ENCODE measurements at places on chromosomes 3 and 15.

DNA sequence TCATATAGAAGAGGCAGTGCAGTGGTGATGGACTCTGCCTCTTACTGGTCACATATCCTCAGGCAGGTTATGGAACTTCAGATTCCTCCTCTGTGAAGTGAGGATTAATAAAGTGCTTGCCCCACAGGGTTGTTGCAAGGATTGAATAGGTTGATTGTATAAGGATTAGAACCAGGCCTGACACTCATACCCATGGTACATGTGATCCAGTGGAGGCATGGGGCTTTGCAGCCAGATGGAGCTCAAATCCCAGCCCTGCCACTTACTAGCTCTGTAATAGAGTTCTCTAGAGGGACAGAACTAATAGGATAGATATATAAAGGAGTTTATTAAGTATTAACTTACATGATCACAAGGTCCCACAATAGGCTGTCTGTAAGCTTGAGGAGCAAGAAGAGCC lies 184.6 kb upstream of the EIF1B start:
- DNase-seq: no peak

GRCh38 chr3:74390121-74390877 lies 224.2 kb downstream of the CNTN3 start:
- DNase-seq: no peak

- DNase-seq: no peak
Observed at GRCh38 chr3:152398495-152398894, 129.8 kb downstream of the MBNL1 start.

- peak; percentile 67 for DNase-seq
Observed at GRCh38 chr3:181700168-181701087, 11.3 kb upstream of the SOX2 start.

DNA sequence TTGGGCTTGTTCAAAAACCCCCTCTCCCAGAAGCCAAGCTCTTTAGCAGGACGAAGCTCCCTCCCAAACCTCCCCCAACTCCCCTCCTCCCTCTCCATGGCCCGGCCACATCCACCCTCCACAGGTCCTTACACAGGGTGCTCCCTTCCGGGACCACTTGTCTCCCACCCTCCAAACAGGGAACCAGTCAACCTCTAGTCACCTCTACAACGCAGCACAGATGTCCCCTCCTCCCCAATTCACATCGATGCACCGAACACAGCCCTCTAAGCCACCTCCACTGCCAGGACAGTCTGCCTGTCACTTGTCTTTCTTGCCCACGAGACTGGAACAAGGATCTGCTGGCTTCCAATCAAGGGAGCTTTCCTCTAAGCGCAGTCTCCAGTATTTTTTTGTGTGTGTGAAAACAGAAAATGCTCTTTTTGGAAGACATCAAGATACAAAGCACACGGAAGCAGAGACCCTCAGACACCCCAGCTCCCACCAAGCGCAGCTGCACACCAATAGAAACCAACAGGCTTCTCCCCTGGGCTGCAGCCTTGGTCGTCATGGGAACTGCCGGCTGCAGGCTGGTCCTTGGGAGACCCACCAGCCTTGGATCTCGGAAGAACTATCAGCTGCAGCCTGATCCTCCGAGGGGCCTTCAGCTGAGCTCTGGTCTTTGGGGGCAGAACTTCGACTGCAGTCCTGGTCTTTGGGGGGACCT lies 26.5 kb downstream of the IQSEC1 start:
- DNase-seq: no peak

DNA sequence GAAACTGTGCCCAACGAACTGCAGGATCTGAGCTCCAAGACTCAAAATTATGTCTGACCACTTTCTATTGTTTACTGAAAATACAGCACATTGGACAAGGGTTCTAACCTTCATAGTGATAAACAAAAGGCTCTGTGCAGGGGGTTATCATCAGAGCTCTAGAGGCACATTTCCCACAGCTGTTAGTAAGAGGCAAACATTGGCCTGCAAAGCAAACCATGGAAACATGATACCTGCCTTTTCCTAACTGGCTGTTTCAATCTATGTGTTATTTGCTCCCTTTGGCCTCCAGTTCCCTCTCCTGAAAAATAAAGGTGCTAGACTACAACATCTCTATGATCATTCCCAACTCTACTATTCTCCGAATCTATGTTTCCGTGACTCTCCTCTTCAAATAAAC lies 159.7 kb upstream of the ARHGEF26 start:
- peak; percentile 33 for DNase-seq

DNA sequence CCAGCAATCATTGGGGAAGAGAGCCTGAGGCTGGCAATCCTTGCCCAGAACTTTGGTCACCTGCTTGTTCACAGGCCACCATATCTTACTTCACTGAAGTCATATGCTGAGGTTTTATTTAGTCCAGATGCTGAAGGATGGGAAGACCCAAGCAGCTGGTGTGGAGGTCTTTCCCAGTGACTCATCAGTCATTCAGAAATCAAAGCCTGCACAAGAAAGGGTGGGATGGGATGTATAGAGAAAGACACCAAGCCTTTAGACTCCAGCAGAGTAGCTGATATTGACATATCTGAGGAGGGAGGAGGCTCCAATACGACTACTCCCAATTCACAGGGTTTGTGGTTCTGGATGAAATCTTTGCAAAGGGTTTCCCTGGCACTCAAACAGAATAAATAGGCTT lies 13.0 kb upstream of the PHLDB2 start:
- DNase-seq: no peak

DNA sequence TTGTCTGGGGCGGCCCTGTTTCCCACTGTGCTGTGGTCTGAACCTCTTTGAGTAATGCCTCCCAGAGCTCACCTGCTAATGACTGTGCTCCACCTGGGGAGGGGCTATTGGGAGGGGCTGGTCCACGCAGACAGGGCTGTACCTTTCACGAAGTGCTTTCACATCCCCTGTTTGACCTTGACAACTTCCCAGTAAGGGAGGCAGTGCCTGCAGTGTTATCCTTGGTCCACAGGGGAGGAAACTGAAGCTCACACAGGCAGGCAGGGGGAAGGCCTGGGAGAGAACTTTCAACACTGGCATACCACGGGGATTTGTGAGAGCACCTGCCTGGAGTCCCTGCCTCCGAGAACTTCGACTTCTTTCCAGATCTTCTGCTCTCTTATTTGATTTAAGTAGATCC lies 91.2 kb downstream of the CACNA1D start:
- DNase-seq: no peak

GRCh38 chr3:161925749-161926360 lies 429.2 kb downstream of the OTOL1 start:
- no peak for DNase-seq

DNA sequence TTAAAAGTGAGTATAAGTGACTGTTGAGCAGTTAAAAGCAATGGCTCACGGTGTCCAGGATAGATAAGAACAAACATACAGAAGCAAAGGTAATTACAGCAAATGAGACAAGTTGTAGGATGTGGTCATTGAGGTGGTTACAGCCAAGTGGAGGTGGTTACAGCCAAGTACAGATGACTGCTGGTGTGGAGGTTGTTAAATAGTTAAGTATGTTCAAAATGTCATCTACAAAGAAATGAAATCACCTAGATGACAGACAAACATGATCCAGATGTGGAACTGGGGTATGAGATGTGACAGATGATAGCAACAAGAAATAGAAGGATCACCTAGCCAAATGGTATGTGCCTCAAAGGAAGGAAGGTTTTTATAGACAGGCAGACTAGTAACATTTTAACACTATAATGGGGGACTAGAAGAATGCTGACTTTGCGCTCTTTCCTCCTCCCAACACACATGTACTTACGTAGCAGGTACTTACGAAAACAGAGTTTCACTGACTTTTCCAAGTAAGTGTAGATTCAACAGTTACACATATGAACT lies 6.8 kb upstream of the ANKRD28 start:
- no peak for DNase-seq

GRCh38 chr3:77682162-77682561 lies 642.3 kb downstream of the ROBO2 start:
- no peak for DNase-seq

DNA sequence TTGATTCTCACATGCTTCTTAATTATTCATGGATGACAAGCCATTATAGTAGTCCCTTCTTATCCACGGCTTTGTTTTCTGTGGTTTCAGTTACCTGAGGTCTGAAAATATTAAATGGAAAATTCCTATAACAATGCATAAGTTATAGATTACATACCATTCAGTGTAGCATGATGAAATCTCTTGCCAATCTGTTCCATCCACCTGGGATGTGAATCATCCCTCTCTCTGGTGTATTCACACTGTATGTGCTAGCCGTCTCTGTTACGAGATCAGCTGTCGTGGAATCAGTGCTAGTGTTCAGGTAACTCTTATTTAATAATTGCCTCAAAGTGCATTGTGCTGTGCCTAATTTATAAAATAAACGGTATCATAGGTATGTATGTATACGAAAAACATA lies 5.2 kb downstream of the WDR5B start:
- DNase-seq: no peak

- no peak for DNase-seq
Observed at GRCh38 chr3:62103531-62103930, 269.8 kb downstream of the FEZF2 start.

DNA sequence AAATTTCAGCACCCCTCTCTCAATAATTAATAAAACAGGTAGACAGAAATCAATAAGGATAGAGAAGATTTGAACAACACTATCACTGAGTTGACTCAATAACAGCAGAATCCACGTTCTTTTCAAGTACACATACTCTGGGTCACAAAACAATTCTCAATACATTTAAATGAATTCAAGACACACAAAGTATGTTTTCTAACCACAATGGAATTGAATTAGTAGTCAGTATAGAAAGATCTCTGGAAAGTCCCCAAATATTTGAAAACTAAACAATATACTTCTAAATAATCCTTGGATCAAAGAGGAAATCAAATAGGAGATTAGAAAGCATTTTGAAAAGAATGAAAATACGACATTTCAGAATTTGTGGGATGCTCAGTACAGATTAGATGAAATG lies 40.0 kb downstream of the TKT start:
- no peak for DNase-seq

- DNase-seq: no peak
Observed at GRCh38 chr3:63857311-63857710, 6.3 kb downstream of the THOC7 start.

DNA sequence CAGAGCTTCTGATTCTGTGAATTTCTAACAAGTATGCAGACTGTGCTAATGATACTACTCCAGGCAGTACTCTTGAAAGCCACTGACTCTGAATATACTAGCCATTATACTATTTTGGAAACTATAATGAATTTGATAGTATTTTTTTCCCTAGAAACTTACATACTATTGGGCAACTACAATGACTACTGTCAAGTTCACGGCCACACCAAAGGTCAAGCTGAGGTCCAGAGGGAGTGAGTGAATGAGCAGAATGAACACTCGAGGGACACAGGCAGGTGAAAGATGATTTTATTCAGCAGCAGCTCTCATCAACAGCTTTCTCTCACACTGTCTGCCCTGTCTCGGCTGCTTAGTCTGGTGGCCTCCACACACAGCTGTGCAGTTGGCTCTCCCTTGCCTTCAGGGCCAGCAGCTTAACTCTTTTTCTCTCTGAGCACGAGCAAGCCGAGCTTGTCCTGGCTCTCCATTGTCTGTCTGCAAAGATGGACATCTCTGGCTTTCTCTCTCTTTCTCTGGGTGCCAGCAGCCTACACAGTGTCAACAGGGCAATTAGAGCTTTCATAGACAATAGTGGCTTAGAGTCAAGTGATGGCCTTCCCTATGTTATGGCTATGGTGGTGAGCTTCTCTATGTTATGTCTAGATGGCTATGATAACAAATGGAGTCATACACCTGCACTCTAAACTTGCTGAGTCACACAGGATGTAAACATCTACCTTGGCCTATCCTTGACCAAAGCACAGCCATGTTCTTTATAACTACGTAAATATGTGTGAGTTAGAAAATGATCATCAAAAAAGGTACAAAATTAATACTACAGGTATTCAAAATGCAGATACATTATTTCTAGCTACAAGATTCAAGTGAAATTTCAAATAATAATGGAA lies 362.4 kb downstream of the CGGBP1 start:
- DNase-seq: no peak

GRCh38 chr3:194905696-194906095 lies 220.0 kb downstream of the FAM43A start:
- no peak for DNase-seq

DNA sequence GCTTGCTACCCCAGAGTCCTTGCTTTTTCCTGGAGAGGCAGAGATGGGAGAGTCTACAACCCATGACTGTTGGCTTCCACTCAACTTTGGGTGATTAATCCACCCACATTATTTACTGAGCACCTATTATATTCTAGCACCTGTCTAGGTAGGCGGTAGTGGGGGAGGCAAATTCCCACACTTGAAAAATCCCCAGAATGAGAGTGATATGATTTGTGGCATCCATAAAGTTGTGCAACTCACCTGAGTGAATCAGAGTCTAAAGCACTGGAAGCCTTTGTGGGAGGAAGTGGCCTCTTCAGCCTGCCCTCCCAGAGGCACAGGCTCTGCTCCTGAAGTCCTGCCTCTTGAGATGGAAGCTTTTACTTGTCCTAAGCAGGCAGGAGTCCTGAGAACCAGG lies 40.4 kb upstream of the CTNNB1 start:
- DNase-seq: no peak

GRCh38 chr15:63522225-63522578 lies 17.8 kb downstream of the USP3 start:
- DNase-seq: no peak

DNA sequence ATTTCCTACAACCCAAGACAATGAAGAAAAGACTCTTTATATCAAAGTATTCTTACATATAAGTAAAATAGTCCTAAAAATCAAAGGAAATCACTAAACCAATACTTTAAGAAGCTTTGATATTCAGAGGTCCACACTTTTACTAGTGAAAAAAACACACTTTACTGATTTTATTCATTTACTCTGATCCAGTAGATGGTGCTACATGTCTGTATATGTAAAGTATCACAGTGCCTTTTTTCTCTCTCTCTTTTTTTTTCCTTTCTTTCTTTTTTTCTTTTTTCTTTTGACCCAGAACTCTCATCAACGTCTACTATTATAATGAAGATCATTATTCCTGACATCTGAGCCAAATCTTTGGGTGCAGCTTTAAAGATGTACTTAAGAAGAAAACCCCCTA lies 10.8 kb upstream of the CCDC39 start:
- DNase-seq: no peak

DNA sequence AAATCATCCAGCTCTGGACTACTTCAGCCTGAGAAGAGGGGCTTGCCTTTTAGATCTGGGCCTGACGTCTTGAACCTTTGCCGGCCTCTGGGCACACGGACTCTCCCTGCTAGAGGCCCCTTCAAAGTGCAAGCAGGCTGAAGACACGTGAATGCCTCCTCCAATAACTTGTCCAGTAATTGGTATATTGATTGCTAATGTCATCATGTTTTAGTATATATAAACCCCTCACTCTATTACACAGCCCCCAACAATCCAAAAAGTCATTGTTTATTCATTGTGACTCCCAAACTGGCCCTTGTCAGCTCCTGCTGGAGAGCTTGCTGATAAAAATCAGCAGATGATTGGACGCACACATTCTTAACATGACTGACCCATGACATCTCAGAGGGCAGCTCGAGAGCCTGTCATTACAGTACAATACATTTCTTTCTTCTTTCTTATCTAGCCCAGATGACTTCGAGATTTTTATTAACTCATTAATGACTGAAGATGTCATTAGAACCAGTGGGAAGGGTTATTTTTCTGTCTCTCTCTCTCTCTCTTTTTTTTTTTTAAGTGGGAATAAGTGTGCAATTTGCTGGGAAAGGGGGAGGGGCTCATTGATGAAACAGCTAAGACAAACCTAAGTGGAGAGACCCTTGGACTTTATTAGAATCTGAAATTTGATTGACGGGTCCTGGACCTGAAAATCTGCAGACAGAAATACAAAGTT lies 65.5 kb upstream of the NR2F2 start:
- no peak for DNase-seq
